T-helper 2 cell treated with Interferon-gamma antibody and Interleukin-4, amounts not matched to agents 5 μg/mL and 100 μg/mL, for 36 hours (primary cell): ENCODE measurements at places on chromosomes 5 and 9.

DNA sequence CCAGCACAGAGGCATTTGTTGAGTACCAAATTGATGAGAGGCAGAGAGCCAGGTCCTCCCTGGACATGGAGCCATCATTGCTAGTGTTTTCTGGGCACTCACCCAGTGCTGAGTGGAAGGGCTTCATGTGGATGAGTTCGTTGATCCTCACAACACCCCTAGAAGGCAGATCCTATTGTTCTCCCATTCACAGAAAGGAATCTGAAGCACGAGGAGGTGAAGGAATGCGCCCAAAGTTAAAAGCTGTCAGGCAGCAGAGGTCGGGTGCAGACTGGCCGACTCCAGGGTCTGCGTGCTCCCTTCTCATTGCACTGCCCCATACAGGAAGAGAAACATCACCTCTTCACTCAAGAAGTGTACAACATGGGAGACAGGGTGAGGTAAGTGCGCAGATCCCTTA is 153.5 kb upstream of the TNPO1 start:
- no peaks in the 10 kb centered on the region for H3K36me3 ChIP-seq
- H3K4me3 ChIP-seq, result no peak overlapping the region
- H3K27ac ChIP-seq, result no peak overlapping the region
- H3K27me3 ChIP-seq, result peaks cover 2% of the 10 kb centered on the region
- DNase-seq, result no peak

- H3K27me3 ChIP-seq, result no peaks in the 10 kb centered on the region
- DNase-seq, result no peak
- H3K4me3 ChIP-seq, result no peak overlapping the region
- no peak overlapping the region for H3K27ac ChIP-seq
- peaks cover 8% of the 10 kb centered on the region for H3K36me3 ChIP-seq
Measured at GRCh38 chr9:7788772-7789171, 10.8 kb downstream of the DMAC1 start.

DNA sequence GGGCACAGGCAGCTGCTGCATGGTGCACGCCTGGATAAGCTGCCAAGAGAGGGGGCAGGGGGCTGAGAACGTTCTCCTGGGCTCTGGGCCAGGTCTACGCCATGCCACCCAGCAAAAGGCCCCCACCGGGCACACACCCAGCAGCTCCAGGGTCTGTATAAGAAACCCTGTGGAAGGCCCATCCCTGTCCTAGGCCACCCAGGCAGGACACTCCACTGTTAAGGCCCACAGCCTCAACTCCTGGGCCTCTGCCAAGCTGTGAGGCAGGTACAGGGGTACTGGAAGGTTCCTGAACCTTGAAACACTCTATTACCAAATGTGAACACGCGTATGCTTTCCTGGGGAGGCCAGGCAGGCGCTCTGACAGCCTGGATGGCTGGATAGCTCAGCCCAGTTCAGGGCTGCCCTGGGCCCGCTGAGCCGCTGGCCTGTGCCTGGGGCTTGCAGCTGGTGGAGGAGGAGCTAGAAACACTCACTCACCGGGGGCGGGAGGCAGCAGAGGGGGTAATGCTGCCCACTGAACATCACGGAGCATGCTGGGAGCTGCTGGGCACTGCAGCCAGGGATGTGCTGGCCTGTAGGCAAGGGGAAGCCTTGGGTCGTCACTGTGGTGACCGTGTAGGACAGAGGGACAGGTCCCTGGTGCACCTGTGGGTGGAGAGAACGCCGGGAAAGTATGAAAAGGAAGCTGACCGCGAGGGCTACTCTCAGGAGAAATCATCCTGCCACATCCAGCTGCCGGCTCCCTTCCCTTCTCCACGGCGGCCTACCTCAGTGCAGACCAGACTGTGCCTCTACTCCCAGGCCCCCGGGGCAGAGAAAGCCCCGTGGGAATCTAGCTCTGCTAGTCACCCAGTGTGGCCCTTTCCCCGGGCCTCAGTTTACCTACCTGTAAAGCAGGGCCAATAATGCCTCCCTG is 6.0 kb downstream of the RNF44 start:
- H3K27me3 ChIP-seq, result no peaks in the 10 kb centered on the region
- H3K4me3 ChIP-seq, result peak overlapping the region; percentile 88
- peaks cover 32% of the 10 kb centered on the region for H3K4me1 ChIP-seq
- peak overlapping the region; percentile 89 for H3K27ac ChIP-seq

DNA sequence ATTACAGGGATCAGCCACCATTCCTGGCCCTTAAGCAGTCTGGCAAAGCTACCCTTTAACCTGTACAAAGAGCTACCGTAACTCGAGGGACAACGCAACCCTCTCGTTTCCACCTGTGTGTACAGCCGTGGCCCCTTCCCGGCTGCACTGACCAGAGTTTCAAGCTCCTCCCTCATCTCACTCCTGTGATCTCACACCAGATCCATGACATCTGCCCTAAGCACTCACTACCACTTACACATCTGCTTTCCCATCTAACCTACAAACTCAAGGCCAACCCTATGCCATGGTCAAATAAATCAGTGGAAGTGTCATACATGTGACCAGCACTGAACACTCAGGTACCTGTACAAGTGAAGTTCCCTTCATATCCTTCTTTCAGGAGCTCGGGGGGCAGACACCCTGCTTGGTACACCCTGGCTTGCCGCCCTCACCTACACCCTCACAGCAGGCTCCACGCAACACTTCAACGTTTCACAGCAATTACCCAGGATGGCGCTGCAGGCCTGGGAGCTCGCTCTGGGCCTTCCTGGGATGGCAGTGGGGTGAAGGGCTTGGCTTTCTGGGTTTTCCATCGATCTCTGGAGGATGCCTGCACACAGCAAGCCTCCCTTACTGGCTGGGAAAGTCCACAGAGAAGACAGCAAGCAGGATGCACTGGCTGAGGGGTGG is 61.7 kb downstream of the PRRT1B start:
- H3K4me3 ChIP-seq, result no peak overlapping the region
- DNase-seq, result no peak
- peaks cover 36% of the 10 kb centered on the region for H3K36me3 ChIP-seq
- no peaks in the 10 kb centered on the region for H3K27me3 ChIP-seq
- H3K4me1 ChIP-seq, result no peaks in the 10 kb centered on the region

DNA sequence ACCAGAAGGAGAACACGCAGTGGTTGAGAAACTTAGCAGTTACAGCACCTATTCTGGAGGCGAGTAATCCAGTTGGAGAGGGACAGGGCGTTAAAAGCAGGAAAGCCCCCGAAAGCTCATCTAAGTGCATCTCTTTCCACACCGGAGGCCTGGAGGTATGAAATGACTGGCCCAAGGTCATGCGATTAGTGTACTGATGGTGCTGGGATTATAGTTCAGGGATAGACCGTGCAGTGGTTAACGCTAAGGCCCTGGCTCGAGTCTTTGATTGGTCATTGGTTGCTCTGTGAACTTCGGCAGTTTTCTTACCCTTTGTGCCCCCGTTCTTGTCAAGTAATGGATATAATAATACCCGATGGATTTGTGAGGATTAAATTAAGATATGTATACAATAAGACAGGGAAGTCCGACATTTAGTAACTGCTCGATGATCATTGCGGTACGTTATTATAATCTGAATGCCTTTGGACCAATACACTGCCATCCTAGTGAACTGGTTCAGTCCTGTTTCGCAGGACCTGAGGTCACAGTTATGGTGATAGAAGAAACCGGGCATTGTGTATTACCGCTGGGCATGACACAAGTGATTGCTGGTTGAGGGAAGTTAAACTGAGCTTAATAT is 960 bp downstream of the CANX start:
- DNase-seq, result peak; percentile 67
- peak overlapping the region; percentile 97 for H3K27ac ChIP-seq
- peak overlapping the region; percentile 97 for H3K4me3 ChIP-seq
- no peaks in the 10 kb centered on the region for H3K27me3 ChIP-seq
- peaks cover 33% of the 10 kb centered on the region for H3K4me1 ChIP-seq

DNA sequence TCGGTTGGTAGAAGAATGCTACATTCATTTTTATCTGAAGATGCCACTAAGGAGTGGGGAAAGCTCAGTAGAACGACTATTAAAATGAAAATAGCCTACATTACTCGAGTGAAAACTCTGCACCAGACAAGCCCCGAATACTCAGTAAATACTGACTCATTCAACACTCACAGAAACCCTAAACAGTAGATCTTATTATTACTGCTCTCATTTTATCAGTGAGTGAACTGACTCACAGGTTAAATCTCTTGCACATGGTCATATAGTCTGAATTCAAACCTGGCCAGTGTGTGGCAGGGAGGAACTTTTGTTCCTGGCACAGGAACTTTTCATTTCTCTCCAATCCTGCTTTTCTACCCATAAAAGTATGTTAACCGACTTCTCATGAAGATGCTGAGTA is 9.6 kb upstream of the PAPPA start:
- no peaks in the 10 kb centered on the region for H3K4me1 ChIP-seq
- H3K27me3 ChIP-seq, result no peaks in the 10 kb centered on the region
- no peak overlapping the region for H3K27ac ChIP-seq
- H3K4me3 ChIP-seq, result no peak overlapping the region
- H3K36me3 ChIP-seq, result no peaks in the 10 kb centered on the region

DNA sequence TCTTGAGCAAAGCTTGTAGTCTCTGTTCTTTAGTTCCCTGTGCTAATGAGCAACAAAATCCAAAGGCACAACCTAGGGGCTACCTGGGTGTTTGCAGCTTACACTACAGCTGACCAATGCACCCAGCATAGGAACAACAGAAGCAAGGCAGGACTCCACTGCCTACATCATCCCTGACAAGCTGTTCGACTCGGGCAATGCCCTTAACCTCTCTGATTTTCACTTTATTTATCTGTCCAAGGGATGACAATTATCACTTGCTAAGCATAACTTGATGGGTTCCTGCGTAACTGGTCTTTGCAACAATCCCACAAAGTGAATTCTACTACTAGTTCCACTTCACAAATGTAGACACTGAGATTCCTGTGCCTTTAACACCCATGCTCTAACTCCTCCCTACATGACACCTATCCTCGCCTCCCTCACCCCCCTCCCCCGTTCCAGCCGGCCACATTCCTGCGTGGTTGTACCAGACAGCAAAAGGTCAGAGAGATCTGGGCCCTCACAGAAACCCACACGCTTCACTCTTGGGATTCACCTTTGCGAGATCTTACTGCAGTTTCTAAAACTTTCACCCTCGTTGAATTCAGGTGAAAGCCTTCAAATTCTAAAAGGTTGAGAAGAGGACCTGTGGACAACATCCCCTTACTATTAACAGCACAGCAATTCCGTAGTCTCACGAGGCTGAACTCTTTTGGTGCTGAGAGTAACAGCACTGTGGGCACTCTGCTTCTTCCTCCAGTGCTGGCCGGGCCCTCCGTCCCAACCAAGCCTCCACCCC is 995 bp downstream of the IPPK start:
- H3K27me3 ChIP-seq, result no peaks in the 10 kb centered on the region
- H3K36me3 ChIP-seq, result peaks cover 24% of the 10 kb centered on the region
- peaks cover 36% of the 10 kb centered on the region for H3K4me1 ChIP-seq

GRCh38 chr5:74063821-74064220 is 437.8 kb downstream of the ARHGEF28 start:
- H3K4me3 ChIP-seq, result no peak overlapping the region
- H3K27ac ChIP-seq, result no peak overlapping the region
- no peaks in the 10 kb centered on the region for H3K4me1 ChIP-seq
- H3K27me3 ChIP-seq, result peaks cover 12% of the 10 kb centered on the region
- no peaks in the 10 kb centered on the region for H3K36me3 ChIP-seq

GRCh38 chr5:88700121-88700520 is 182.9 kb downstream of the MEF2C start:
- H3K4me3 ChIP-seq, result no peak overlapping the region
- H3K27me3 ChIP-seq, result peaks cover 40% of the 10 kb centered on the region
- H3K4me1 ChIP-seq, result no peaks in the 10 kb centered on the region
- H3K27ac ChIP-seq, result no peak overlapping the region

DNA sequence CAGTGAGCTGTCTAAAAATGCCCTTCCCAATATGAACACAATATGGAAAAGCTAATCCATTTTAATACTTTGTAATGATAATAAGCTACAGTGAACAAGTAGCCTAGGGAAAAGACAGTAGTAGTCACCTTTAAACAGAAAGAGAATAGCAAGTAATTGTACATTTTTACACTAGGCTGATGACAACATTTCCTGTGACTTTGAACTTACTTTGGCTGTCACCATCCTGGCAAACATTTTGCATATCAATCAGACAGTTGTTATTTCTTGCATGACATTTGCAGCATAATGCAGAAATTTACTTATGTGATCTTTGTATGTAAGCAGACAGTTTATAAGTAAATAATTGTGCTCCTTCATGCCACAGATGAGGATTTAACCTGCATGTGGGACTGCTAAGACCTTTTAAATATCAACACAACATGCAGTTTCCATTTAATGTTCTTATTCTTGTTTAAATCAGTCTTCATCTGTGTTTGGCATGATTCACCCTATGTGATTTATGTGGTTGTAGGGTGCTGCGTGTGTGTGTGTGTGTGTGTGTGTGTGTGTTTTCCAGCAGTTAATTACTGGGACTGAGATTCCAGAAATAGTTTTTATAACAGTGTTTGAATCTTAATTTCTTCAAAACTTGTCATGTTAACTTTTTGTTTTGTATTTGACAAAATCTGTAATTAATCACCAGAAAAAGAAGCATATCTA is 997.1 kb upstream of the ARRDC3 start:
- H3K36me3 ChIP-seq, result no peaks in the 10 kb centered on the region
- DNase-seq, result no peak
- H3K27me3 ChIP-seq, result no peaks in the 10 kb centered on the region

- no peak overlapping the region for H3K27ac ChIP-seq
- H3K36me3 ChIP-seq, result no peaks in the 10 kb centered on the region
- H3K4me3 ChIP-seq, result no peak overlapping the region
- no peak for DNase-seq
Measured at GRCh38 chr5:148831590-148832565, 5.5 kb downstream of the ADRB2 start.

- no peaks in the 10 kb centered on the region for H3K4me1 ChIP-seq
- H3K27ac ChIP-seq, result no peak overlapping the region
- H3K27me3 ChIP-seq, result no peaks in the 10 kb centered on the region
- no peak overlapping the region for H3K4me3 ChIP-seq
- no peak for DNase-seq
Measured at GRCh38 chr5:18105449-18105848, 471.2 kb downstream of the TAF11L14 start.

DNA sequence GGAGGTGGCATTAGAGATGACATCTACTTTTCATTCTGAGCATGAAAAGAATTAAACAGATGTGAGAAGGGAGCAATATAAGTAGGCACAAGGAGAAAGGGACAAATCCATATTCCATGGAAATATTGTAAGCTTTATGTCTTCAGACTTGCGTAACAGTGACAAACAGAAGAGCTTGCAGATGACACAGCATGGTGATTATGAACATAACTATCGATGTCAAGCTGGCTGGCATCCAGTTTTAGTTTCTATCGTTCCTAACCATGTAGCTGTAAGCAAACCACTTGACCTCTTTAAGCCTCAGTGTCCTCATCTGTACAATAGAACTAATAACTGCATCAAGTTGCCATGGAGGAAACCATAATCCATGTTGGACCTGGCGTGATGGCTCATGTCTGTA is 246.7 kb upstream of the ADRA1B start:
- H3K36me3 ChIP-seq, result no peaks in the 10 kb centered on the region
- H3K4me3 ChIP-seq, result no peak overlapping the region
- DNase-seq, result no peak
